Activated CD4-positive, alpha-beta memory T cell treated with anti-CD3 and anti-CD28 coated beads for 36 hours (primary cell): ENCODE measurements at places on chromosomes 3 and 15. TPM values are rescaled to one million over a fixed set of nuclear protein-coding genes. Genes with fewer than 3 reads are reported as not detected.

DNA sequence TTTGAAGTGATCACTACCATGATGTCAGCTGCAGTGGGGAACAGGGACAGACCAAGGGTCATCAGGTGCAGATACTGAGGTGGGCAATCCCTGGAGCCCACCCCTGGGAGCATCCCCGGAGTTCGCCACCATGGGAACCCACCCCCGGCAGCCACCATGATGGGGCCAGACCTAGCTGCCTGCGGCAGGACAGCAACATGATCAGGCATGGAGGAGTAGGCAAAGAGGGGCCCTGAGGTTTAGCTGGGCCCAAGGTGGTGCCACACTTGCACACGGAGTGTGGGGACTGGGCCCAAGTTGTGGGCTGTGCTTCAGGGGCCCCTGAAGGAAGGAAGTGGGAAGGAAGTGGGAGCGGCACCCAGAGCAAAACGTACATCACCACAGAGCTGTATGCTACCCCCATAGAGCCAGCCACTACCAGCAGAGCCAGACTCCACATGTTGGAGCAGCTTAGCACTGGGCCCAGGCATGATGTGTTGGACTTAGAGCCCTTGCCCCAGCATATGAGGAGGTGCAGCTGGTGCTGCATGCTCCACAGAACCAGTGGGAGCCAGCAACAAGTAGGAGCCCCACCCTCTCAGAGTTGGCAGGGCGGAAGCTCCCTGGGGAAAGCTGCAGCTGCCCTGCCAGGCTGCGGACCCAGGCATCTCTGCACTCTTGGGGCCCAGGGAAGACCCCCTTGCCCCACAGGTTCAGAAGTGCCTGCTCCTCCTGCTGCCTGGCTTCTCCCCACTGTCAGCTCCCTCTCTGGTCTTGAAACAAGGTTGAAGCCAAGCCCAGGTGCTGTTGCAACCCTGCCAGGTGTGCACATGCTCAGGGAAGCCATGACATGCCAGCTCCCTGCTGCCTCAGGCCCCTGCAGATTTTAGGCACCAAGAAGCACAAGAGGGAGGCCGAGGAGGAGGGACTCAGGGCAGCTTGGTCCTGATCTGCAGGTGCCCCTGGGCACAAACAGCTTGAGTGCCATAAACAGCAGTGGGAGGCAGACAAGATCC, 515.3 kb downstream of the ZBBX start:
- no peaks in the 10 kb centered on the region for H3K36me3 ChIP-seq
- no peaks in the 10 kb centered on the region for H3K4me1 ChIP-seq
- no peak for DNase-seq
- H3K27ac ChIP-seq, result no peak overlapping the region

DNA sequence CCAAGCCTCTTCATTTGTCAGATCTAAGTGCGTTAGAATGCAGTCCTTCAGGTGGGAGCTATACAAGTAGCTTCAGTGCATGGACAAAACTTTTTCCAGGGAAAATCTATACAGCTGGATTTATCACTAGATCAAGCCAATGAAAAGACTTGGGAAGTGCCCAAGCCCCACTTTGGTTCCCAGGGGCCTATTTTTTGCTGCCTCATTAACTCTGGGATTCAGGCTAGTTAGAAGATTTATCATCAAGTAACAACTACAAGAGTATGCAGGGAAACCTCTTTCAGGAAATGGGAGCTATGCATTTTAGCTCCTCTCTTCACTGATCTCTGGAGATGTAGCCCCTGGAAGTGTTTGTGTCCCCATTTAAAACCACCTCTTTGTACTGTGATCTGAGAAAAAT, 908.8 kb downstream of the SQOR start:
- no peak overlapping the region for H3K4me3 ChIP-seq
- H3K27me3 ChIP-seq, result no peaks in the 10 kb centered on the region
- no peak overlapping the region for H3K27ac ChIP-seq
- H3K36me3 ChIP-seq, result no peaks in the 10 kb centered on the region
- H3K4me1 ChIP-seq, result no peaks in the 10 kb centered on the region

DNA sequence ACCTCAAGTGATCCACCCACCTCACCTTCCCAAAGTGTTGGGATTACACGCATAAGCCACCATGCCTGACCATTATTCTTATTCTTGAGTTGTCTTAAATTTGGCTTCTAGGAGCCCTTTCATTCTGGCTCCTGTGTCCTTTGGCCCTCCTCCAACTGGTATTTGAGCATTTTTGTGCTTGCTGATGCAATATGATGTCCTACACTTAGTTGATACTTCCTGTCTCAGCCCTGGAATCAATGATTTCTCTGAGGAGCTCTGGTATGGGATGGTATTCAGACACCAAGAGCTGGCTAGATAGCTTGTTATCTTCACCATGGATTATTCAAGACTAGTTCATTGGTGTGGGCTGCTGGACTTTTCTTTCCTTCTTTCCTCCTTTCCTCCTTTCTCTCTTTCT, 25.4 kb downstream of the ZNF621 start:
- no peaks in the 10 kb centered on the region for H3K27me3 ChIP-seq
- DNase-seq, result no peak
- no peaks in the 10 kb centered on the region for H3K4me1 ChIP-seq
- no peaks in the 10 kb centered on the region for H3K36me3 ChIP-seq
- no peak overlapping the region for H3K27ac ChIP-seq
- H3K4me3 ChIP-seq, result no peak overlapping the region

GRCh38 chr3:128068156-128068620, 16.0 kb downstream of the SEC61A1 start:
- H3K36me3 ChIP-seq, result peaks cover 50% of the 10 kb centered on the region
- no peak for DNase-seq
- H3K27me3 ChIP-seq, result no peaks in the 10 kb centered on the region
- no peaks in the 10 kb centered on the region for H3K4me1 ChIP-seq

DNA sequence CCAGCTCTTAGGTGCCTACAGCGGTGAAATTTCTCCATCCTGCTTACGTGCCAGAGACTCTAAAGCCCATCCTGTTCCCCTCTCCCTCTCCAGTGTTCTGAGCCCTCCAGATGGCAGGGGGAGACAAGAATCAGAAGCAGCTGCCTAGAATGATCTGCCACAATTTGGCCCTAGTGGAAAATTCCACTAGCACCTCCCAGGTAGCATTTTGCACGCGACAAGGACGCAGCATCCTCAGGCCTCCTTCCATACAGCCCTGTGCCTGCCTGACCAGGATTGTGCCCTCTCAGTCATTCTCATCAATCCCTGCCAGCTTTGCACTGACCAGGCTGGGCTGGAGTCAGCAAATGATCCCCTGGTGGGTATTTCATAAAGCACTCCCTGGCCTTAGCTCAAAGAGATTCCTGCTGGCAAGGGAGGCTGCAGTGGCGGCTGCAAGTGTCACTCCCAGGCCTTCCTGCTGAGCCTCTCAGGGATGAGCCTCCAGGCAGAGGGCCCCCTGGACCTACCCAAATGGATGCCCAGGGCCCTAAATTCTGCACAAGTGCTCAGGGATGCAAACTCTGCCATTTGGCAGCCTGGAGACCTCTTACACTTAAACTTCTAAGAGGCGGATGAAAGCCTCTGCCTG, 130.2 kb upstream of the ATP2B2 start:
- H3K4me1 ChIP-seq, result no peaks in the 10 kb centered on the region
- no peak overlapping the region for H3K4me3 ChIP-seq
- peaks cover 12% of the 10 kb centered on the region for H3K27me3 ChIP-seq
- no peaks in the 10 kb centered on the region for H3K36me3 ChIP-seq

DNA sequence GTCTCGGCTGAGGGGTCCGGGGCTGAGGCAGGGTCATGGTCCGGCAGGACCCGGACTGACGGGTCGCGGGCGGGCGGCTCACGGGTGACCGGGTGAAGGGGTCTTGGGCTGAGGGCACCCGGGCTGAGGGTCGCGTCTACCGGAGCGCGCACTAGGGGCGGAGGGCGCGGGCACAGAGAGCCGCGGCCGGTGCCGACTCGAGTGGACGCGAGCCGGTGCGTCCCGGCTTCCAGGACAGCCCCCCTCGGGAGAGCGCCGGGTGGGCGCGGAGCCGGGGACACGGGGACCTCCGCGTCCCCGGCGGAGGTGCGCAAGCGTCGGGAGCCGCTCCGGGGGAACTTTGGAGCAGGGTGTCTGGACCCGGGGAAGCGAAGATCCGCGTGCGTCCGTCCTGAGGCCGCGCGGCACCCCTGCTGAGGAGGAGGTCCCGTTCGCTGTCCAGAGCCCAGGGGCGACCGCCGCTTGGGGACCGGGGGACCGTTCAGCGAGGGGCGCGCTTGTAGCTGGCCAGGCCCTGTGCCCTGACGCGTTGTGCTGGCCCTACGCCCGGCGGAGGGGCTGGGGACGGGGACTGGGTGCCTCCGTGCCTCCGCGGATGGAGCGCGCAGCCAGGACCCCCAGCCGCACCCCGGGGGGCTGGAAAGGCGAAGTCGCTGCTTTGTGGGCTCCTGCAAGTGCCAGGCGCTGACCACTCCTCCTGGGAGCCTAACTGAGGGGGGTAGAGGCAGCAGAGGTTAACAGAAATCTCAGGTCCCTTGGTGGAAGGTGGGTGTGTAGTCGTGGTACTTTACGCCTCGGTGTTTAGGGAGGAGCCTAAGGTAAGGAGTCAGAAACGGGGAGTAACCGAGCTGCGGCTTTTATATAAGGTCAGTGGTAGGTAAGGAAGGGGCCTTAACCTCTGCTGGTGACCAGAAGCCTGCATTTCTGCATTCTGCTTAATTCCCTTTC, at the start of gene PPARG:
Gene PPARG (plus strand): TSS at position 889 of the 948 bp plus-strand sequence. CDS start 90,642 bp downstream, outside the sequence.
- H3K27ac ChIP-seq, result no peak within 1 kb of the TSS
- H3K4me3 ChIP-seq, result peak within 1 kb of the TSS; percentile 43
- H3K27me3 ChIP-seq, result peaks cover 46% of the 10 kb centered on the region
- peaks cover 10% of the 10 kb centered on the region for H3K4me1 ChIP-seq
- DNase-seq, result no peak

DNA sequence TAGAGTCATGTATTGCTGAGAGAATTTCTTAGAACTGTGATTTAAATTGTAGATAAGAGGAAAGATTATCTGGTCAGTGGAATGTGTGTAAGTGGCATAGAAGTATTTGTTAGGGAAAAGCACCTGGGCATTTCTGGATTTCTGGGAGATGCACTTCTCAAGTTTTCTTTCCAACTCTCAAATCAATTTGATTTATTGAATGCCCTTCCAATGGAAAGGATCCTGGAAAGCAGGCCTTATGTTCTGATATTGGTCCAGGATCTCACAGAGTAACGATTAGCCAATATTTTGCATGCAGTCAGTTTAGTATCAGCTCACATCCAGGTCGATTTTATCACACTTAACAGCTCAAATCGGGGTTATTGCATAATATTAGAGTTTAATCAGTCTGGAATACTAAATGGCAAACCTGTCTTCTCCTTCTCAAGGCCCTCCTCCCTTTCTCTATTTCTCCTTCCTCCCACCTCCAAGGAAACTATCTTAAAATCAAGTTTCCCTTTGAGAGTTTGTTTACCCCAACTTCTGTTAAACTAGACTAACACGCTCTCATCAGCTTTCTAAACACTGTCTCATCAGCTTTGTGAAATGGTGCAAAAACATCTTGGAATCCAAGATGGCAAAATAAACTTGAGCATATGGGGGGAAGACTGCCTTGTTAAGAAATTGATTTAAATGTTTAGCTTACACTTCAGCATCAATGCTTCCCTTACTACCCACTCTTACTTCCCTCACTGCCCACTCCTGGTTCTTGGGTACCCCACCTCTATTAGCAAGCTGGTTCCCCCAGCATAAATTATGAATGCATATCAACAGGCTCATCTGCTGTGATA, 9.5 kb downstream of the SOX2 start:
- no peak for DNase-seq
- H3K4me3 ChIP-seq, result no peak overlapping the region
- H3K27ac ChIP-seq, result no peak overlapping the region
- H3K36me3 ChIP-seq, result peaks cover 23% of the 10 kb centered on the region
- H3K27me3 ChIP-seq, result peaks cover 87% of the 10 kb centered on the region

GRCh38 chr15:87144775-87145174, 1065.1 kb downstream of the AGBL1 start:
- H3K36me3 ChIP-seq, result peaks cover 2% of the 10 kb centered on the region
- H3K4me1 ChIP-seq, result no peaks in the 10 kb centered on the region
- no peak overlapping the region for H3K27ac ChIP-seq
- peaks cover 5% of the 10 kb centered on the region for H3K27me3 ChIP-seq
- no peak for DNase-seq

GRCh38 chr3:195110647-195111318, 160.2 kb downstream of the XXYLT1 start:
- no peaks in the 10 kb centered on the region for H3K27me3 ChIP-seq
- H3K4me1 ChIP-seq, result peaks cover 4% of the 10 kb centered on the region
- H3K27ac ChIP-seq, result no peak overlapping the region
- no peaks in the 10 kb centered on the region for H3K36me3 ChIP-seq
- no peak for DNase-seq
- no peak overlapping the region for H3K4me3 ChIP-seq

GRCh38 chr3:183181606-183182005, 19.1 kb upstream of the LAMP3 start:
- no peak overlapping the region for H3K27ac ChIP-seq
- H3K4me1 ChIP-seq, result peaks cover 13% of the 10 kb centered on the region
- H3K36me3 ChIP-seq, result no peaks in the 10 kb centered on the region
- DNase-seq, result no peak
- peaks cover 11% of the 10 kb centered on the region for H3K27me3 ChIP-seq

- DNase-seq, result no peak
- H3K4me3 ChIP-seq, result no peak overlapping the region
- peaks cover 3% of the 10 kb centered on the region for H3K27me3 ChIP-seq
- H3K4me1 ChIP-seq, result no peaks in the 10 kb centered on the region
- H3K36me3 ChIP-seq, result no peaks in the 10 kb centered on the region
Observed at GRCh38 chr15:94674296-94674695, 442.9 kb downstream of the MCTP2 start.

- H3K36me3 ChIP-seq, result no peaks in the 10 kb centered on the region
- DNase-seq, result no peak
- H3K4me3 ChIP-seq, result no peak overlapping the region
- H3K4me1 ChIP-seq, result no peaks in the 10 kb centered on the region
- no peak overlapping the region for H3K27ac ChIP-seq
- H3K27me3 ChIP-seq, result no peaks in the 10 kb centered on the region
Observed at GRCh38 chr15:28861031-28861534, 12.6 kb upstream of the GOLGA6L7 start.

DNA sequence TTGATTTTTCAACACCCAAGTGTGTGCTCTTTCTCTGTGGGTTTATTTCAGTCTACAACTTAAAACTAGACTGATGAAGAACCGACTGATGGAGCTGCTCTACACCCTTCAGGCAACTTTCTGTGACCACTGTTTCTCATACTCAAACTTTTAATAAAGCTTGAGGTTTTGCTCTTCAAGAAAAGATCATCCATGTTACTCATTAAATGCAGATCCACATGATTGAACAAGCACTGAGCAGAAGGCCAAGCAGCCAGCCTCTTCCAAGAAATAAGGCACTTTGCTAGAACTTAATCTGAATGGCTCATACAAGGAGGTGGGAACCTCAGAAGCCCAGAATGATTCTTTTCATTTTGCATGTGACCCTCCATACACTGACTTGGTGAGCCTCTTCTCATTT, 8.7 kb downstream of the SLC27A2 start:
- H3K36me3 ChIP-seq, result peaks cover 26% of the 10 kb centered on the region
- no peaks in the 10 kb centered on the region for H3K27me3 ChIP-seq
- DNase-seq, result peak; percentile 23
- no peak overlapping the region for H3K4me3 ChIP-seq
- H3K4me1 ChIP-seq, result peaks cover 11% of the 10 kb centered on the region

The WDR72 gene
- not detected for total RNA-seq

The GPR15 gene
- total RNA-seq, result 3.0 TPM

The P2RY1 gene
- total RNA-seq, result 0.15 TPM

The SLC12A1 gene
- not detected for total RNA-seq

The PLA2G4D gene
- not detected for total RNA-seq

The CRTAP gene
- total RNA-seq, result 57.6 TPM

The SETD2 gene
- total RNA-seq, result 31.8 TPM
